ENCODE measurements at places on chromosomes 5 and 9.

GRCh38 chr5:78540335-78541085 lies 108.1 kb downstream of the LHFPL2 start:
- no peak for DNase-seq

DNA sequence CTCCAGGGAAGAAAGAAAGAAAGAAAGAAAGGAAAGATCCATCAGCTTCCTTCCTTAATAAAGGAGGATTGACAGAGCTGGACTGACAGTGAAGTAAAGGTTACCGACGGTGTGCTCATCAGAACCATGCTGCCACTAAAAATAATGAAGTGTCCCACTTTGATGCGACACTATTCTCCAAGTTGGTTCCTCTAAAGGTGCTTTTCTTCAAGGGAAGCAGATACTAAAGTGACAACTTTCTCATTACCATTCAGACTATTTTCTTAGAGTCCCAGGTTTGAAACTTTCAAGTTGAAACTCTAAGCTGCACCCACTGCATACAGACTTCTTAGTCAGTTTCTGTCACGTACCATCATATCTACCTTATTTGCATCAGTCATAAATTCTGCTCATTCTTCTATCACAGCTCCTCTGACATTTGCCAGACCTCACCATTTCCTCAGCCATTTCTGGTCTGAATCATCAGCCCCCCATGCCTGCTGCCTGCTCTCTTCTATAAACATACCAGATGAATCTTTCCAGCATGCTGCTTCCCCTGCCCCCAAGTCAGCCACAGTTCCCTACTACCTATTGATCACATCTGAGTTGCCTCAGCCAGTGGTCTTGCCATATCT lies 177.6 kb downstream of the DEPDC1B start:
- no peak for DNase-seq

GRCh38 chr5:65926893-65927292 lies 518 bp downstream of the ERBIN start:
- no peak for DNase-seq

DNA sequence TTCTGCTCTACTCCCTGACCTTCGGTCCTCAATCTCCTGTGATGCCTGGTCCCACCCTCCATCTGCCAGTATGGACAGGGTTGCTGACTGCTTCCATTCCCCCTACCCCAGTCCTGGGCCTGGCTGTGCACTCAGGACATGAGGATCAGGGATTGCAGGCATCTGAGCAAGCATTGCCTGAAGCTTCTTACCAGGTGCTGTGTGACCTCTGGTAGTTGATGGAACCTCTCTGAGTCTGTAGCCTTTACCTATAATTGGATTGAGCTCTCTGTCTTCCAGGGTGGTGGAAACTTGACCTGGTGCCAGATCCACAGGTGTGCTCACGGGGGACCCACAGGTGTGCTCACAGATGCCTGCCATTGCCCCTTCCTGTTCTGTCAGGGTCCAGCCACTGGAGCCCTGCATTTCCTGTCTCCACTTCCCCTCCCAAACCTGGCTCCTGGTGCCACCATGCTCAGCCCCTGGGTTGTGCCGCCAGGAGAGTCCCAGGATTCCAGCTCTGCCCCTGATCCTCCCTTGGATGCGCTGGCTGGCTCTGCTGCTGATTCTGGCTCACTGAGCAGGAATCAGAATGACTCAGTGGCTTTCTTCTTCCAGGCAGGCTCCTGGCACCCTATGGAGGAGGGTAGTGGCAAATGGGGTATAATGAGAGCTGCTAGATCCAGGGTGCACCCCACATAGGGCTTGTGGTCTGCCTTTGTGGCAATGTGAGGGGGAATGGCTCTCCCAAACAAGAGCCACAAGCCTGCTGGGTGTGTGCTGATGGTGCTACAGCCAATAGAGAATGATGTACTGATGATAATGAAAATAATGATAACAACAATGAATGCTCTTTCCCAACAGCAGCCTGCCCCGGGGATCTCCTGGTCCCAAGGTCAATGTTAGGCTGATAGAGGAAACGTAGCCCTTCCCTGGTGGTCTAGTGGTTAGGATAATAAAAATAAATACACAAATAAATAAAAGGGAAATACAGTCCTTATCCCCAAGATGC lies 35.2 kb upstream of the PSD2 start:
- DNase-seq: no peak

DNA sequence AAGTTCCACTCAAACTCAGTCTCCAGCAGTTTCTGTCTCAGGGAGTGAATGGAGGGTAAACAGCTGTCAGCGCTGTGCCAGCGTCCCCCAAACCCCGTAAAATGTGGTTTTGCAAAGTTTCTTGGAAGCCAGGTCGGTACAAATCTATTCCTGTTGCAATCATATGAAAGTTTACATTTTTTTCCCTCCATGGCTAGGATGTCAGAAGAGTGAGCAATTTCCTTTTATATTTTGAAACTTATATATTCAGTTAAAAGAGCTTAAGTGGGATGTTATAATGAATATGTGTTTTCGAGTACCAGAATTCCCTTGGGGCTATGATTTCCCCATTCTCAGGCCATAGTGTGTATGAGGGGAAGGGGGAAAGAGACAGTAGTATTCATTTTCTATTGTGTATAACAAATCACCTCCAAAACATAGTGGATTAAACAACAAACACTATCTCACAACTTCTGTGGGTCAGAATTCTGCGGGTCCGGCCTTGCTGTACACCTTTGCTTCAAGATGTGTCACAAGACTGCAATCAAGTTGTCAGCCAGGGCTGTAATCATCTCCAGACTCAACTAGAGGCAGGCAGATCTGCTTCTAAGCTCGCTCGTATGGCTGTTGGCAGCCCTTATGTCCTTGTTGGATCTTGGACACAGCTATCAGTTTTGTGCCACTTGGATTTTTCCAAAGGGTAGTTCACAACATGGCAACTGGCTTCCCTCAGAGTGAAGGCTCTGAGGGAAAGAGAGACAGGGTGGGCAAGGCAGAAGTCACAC lies 107.4 kb downstream of the SNX18 start:
- no peak for DNase-seq

DNA sequence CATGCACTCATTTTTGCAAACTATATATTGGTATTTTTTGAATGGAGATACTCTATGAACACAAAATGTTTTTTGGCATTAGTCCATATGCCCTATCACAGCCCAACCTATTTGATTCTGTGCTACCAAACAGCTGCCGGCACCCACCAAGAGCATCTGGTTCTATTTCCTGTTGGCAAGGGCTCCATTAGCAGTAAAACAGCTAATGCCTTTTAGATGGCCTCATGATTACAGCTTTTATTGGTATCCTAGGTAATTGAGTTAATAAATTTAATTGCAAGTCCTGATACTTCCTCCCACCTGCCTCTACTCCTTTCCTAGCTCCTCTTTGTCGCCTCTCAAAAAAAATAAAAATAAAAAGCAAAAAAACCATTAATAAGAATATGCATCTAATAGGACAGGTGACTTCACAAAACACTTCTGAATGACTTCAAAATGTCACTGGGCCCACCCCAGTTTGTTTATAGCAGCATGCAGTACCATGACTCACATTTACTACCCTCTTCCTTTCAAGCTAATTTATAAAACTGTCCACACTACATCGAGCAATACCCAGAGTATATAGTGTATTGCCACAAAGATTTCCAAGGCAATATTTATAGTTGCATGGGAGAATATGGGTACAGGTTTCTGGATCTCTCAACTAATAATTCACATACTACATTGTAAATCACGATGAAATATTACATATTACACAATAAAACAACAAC lies 620.4 kb downstream of the SLCO4C1 start:
- DNase-seq: peak; percentile 37
